Right kidney (tissue), 9 donors: ENCODE measurements at places on chromosomes 2 and 18.

DNA sequence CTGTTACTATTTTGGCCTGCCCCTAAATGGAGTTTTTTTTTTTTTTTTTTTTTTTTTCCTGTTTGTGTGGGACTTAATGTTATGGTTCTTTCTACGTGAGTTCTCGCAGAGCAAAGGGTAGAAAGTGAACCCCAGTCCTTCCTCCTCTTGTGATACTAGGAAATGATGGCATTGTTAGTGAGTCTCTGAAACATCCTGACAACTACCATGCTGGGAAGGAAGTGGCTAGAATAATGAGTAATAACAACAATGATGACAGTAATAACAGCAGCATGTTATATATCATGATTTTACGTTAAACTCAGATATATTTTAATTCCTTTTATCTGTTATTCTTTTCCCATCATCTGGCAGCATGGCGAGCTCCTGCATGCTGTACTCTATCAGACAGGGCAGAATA is 216.2 kb upstream of the LINC00305 start:
- no peak for DNase-seq

DNA sequence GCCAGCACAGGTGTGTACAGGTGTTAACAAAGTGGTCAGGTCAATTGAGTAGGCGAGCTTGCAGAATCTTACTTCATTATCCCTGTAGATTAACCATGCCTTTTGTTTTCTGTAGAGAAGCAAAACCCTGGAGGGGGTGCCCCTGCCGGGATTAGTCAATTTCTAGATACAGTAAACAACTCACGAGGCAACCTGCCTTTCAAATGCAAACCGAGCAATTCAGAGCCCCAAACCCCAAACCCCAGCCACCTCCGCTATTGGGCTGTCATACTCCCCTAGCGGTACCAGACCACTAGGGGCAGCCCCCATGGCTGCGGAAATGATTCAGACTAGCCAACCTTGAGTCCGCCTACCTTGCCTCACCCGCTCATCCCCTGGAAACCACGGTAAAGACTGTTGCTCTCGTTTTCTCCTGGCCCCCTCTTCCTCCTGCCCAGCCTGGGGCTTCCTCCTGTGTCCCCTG is 61.4 kb upstream of the KIF5C start:
- DNase-seq = no peak

DNA sequence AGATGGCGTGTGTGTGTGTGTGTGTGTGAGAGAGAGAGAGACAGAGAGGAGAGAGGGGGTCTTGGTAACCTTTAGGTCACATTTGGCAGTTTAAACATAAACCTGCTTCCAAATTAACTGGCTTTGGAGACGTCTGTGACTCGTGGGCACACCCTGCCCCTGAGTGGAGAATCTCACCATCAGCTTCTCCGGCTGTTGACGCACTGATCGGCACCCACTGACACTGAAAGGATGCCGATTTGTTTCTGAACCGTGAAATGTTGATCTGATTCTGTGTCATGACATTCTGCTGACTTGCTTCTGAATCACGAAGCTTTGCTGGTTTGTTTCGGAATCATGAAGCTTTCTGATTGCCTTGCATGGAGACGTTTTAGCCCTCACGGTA is 114.7 kb downstream of the RTP5 start:
- DNase-seq = no peak

GRCh38 chr2:15906778-15907177 is 33.6 kb upstream of the MYCN start:
- DNase-seq = no peak

- peak; percentile 51 for DNase-seq
Measured at GRCh38 chr18:76613053-76613754, 118.2 kb upstream of the ZNF516 start.

GRCh38 chr2:127759931-127760330 is 51.0 kb downstream of the WDR33 start:
- no peak for DNase-seq
